ENCODE measurements at places on chromosomes 12 and 14.
A peak's percentile ranks its signal among the peaks of the same experiment; 100 is the strongest.

GRCh38 chr14:102690509-102691286, 86.6 kb upstream of the TRAF3 start:
- no peak for DNase-seq

- no peak for DNase-seq
Measured at GRCh38 chr12:130137040-130138018, 24.9 kb upstream of the FZD10 start.

- DNase-seq = no peak
Measured at GRCh38 chr12:74339211-74339610, 198.4 kb upstream of the ATXN7L3B start.

GRCh38 chr14:20797164-20797563, 5.5 kb downstream of the RNASE1 start:
- DNase-seq = no peak

GRCh38 chr12:2960390-2960956, 1.3 kb downstream of the TEAD4 start:
- peak; percentile 75 for DNase-seq

DNA sequence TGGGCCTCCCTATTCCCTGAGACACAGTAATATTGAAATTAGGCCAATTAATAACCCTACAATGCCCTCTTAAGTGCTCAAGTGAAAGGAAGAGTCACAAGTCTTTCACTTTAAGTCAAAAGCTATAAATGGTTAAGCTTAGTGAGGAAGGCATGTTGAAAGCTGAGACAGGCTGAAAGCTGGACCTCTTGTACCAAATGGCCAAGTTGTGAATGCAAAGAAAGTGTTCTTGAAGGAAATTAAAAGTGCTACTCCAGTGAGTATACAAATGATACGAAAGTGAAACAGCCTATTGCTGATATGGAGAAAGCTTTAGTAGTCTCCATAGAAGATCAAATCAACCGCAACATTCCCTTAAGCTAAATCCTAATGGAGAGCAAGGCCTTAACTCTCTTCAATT, 140.8 kb downstream of the PTCSC3 start:
- no peak for DNase-seq

DNA sequence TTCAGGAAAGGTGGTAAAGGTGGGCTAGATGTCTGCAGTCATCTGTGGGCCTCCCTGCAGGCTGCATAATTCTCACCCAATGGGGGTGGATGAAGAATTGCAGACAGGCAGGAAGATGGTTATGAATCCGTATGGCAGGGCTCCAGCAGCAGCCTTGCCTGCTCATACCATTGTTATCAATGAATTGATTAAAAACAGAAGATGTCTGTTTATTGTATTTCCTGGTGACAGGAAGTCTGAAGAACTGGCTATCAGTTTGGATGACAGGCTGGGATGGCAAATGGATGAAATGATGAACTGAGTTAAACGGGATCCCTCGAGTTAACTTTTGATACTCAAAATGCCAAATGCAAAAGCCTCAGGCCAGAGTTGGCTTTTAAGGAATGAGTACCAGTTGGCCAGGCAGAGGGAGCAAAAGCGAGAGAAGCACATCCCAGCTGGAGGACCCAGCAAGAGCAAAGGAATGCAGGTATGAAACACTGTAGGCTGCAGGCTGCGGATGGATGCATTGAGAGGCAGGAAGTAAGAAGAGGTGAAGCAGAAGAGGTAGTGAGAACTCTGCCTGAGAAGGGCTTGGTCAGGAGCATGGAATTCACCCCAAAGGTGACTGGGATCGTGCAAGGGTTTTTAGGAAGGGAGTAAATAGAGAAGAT, 550.0 kb upstream of the TBX3 start:
- no peak for DNase-seq

DNA sequence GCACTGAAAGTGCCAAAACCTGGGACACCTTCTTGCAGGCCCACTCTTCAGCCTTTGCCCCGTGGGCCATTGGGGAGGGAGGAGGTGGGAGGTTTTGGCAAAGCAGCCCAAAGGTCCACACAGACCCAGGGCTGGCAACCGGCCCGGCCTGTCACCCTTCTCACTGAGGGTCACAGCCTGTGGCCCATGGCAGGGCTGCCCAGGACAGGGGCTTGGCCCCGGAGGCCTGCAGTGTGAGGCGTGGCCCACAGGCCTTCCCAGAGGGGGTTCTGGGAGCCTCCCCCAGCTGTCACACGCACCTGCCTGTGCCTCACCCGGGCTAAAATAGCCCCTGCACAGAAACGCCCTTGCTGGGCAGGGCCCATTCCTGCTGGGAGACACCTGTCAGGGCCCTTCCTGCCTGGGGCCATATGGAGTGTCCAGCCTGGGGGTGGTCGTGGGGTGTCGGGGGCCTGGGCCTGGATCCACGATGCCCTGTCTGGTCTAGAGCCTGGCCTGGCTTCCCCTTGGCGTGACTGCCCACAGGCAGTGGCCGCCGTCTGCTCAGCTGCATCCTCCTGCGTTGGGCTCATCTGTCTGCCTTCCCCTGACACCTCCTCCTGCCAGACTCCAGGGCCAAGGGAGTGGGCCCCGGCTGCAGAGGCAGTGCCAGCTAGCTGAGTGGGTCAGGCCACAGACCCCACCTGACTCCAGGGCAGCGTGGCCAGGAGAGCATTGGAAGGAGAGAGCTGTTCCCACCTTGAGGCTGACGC, 19.2 kb downstream of the PACS2 start:
- no peak for DNase-seq

DNA sequence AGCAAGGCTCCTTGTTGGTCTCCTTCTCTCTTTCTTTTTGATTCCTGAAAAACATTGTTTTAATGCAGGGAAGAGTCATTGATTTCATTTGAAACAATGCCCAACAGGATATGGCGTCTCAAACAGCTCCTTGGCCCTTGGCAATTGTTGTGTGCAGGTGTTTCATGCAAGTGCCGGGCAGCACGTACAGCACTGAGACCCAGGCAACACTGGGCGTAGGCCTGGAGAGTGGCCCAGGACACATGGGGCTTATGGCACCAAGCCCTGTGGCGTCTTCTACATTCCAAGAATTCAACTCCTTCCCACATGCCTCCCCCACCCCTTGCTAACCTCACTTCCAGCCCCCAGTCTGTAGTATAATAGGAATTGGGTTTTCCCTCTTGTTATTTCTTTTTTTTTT, 230.4 kb downstream of the SPTSSA start:
- DNase-seq = peak; percentile 17

DNA sequence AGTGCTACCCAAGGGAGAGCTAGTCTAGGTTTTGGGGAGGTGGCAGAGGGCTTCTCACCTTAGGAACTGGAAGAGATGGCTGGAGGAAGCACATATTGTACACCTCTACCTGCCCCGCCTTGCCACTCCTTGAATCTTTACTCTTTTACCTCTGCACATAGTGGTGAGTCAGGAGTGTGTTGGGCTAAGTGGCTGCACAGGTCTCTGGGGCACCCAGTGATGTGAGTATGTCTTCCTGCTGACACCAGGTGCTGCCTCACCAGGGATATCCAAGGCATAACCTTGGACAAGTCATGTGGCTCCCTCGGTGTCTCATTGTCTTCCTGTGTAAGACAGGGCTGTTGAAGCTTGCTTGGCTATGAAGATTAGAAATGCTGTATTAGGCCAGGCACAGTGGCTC, 19.8 kb upstream of the CABP1 start:
- DNase-seq = no peak

- DNase-seq = no peak
Measured at GRCh38 chr14:28138341-28138740, 628.2 kb upstream of the FOXG1 start.

- peak; percentile 93 for DNase-seq
Measured at GRCh38 chr14:63852817-63853731, at the start of gene SYNE2. SYNE2 (plus strand) TSS chr14:63853004; CDS start chr14:63909149, 56,145 bp downstream.

GRCh38 chr12:47207340-47207717, 127.6 kb upstream of the AMIGO2 start:
- DNase-seq = no peak

GRCh38 chr14:69750495-69750894, 16.4 kb upstream of the SRSF5 start:
- DNase-seq = no peak

DNA sequence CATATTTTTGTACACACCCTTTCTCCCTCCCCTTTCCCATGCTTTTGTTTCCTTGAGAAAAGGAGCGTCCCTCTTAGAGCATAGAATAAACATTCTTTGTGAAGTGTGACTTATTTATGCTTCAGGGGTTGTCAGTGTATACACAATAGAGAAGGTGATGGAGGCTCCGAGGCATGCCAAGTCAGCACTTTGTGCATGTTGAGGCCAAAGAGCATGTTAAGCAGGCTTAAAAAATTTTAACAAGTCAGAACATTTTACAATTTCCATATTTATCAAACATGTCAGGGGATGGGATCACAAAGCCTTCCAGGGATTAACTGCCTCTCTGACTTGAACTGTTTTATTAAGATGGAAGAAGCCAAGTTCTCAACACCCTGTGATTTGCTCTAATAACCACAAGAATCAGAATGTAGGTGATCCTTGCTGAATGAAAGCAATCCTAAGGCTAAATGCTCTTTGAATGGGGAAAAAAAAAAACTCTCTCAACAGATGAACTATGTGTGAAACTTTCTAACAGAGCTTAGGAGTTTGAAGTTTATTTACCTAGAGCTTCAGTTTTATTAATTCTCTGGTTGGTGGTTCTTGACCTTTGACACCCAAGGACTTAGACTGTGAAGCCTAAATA, 223.1 kb downstream of the RAD51B start:
- DNase-seq = no peak

GRCh38 chr12:49334681-49335080, 2.3 kb downstream of the C1QL4 start:
- DNase-seq = no peak

DNA sequence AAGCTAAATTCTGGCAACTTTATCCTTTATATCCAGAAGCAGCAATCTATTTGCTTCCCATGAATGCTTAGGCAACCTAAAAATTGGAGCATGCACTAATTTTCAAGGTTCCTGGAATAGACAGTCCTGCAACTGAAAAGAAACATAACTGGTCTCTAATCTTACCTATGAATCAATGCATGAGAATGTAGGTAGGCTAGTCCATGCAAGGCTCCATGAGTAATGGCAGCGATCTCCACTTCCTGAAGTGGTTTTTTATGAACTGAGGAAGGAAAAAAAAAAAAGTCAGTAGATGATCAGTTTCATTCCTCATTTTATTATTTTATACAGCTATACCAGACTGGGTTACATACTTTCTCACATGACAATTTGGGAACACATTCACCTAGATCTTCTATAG, 102.0 kb downstream of the PEBP1 start:
- peak; percentile 47 for DNase-seq

- DNase-seq = no peak
Measured at GRCh38 chr12:89970722-89971121, 262.1 kb upstream of the ATP2B1 start.

GRCh38 chr12:67193704-67194103, 75.5 kb upstream of the CAND1 start:
- DNase-seq = peak; percentile 28

GRCh38 chr12:14880890-14881453, 4.7 kb downstream of the MGP start:
- DNase-seq = no peak

GRCh38 chr14:26286913-26287205, 311.0 kb downstream of the NOVA1 start:
- no peak for DNase-seq

- no peak for DNase-seq
Measured at GRCh38 chr14:85442996-85443395, 86.9 kb upstream of the FLRT2 start.

DNA sequence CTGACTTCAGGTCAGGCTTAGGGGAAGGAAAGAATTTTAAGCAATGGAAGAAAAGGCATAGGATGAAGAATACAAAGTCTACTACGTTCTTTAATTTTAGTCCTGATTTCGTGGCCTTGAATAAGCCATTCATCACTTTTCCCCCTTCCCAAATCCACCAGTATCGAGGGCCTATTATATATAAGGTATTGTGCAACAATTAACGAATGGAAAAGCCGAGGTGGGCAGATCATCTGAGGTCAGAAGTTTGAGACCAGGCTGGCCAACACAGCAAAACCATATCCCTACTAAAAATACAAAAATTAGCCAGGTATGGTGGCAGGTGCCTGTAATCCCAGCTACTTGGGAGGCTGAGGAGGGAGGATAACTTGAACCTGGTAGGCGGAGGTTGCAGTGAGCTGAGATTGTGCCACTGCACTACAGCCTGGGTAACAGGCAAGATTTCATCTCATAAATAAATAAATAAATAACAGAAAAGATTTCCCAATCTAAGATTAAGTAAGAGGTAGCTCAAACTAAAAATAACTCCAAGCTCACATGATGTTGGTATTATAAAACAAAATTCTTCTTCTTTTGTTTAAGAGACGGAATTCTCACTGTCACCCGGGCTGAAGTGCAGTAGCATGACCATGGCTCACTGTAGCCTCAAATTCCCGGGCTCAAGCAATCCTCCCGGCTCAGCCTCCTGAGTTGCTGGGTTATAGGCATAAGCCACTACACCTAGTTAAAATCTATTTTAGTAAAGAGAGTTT, 58.3 kb upstream of the NR2C1 start:
- no peak for DNase-seq

DNA sequence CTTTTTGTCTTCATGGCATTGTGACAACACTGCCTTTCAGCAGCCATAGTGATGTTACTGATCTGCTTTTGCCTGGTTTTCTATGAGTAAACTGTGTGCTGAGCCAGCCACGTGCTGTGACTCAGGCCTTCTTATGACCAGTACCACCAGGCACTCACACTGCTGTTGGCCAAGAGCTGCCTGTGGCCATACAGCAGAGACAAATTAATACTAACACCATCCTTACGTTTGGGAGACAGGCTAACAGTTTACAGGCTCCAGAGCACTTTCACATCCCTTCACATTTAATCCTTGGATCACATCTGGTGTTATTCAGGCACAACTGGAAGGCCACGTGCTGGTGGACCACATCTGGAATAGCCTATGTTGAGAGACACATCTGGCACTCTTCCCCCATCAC, 377.9 kb downstream of the CCDC91 start:
- peak; percentile 53 for DNase-seq

GRCh38 chr12:52515319-52515646, 4.9 kb downstream of the KRT5 start:
- DNase-seq = no peak

DNA sequence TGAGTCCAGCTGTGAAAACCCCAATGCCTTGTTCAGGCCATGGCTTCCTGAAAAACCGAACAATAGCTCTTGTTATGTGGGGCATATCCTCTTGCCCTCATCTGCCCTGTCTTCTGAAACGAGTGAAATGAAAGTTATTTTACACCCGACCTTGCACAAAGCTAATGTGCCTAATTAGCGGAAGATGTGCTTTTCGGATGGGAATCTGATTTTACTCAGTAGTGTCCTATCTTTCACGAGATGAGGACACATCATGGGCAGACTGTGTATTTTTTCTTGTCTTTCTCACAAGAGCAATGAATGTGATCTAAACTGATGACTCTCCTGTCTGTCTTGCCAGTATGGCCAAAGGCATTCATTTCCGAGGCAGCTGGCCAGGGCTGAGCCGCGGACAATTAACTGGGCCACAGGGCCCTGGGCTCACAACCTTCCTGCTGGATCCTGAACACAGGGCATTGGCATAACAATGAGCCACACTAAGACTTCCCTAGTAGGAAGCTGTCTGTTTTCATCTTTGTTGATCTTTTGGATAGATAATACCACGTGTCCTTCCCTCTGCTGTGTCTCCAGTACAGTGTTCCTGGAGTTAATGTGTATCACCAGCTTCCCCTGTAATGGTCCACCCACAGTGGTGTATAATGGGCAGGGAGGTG, 86.0 kb upstream of the HIF1A start:
- peak; percentile 84 for DNase-seq
